Mucosa of descending colon (tissue), 3 donors: ENCODE measurements at places on chromosomes 6 and 20. TPM values are rescaled to one million over a fixed set of nuclear protein-coding genes. Genes with fewer than 3 reads are reported as not detected.

The RAB22A gene
- 21.0 TPM for total RNA-seq

The KHDC1L gene
- not detected for total RNA-seq

The BEND6 gene
- total RNA-seq: 0.31 TPM

The MATN4 gene
- total RNA-seq: 0.22 TPM

The GRM1 gene
- not detected for total RNA-seq

The CYP39A1 gene
- total RNA-seq: 4.5 TPM

The TBC1D22B gene
- 12.9 TPM for total RNA-seq

The EPPIN gene
- total RNA-seq: not detected

The SAMD3 gene
- total RNA-seq: 5.4 TPM

The GRM4 gene
- total RNA-seq: 0.25 TPM

The CPXM1 gene
- not detected for total RNA-seq

The VSX1 gene
- total RNA-seq: not detected

The C6orf58 gene
- total RNA-seq: not detected

The WFDC2 gene
- total RNA-seq: 65.7 TPM

The DNAH8 gene
- total RNA-seq: 0.03 TPM

The LY6G5C gene
- 2.1 TPM for total RNA-seq

The AP5S1 gene
- total RNA-seq: 13.9 TPM

The DIDO1 gene
- 72.5 TPM for total RNA-seq

The SLC22A7 gene
- total RNA-seq: 0.32 TPM

The MUC21 gene
- not detected for total RNA-seq

The BPI gene
- total RNA-seq: 0.19 TPM

The TCP11 gene
- total RNA-seq: not detected

The GUCA1A gene
- not detected for total RNA-seq

The GSTA4 gene
- total RNA-seq: 14.7 TPM

The TRIM38 gene
- total RNA-seq: 15.8 TPM
